ENCODE measurements at places on chromosomes 5 and 9.

GRCh38 chr9:16516891-16517290 is 353.6 kb downstream of the BNC2 start:
- no peak for DNase-seq

- DNase-seq: no peak
These were observed 141.6 kb downstream of the OLFM1 start for GRCh38 chr9:135228983-135229625.

DNA sequence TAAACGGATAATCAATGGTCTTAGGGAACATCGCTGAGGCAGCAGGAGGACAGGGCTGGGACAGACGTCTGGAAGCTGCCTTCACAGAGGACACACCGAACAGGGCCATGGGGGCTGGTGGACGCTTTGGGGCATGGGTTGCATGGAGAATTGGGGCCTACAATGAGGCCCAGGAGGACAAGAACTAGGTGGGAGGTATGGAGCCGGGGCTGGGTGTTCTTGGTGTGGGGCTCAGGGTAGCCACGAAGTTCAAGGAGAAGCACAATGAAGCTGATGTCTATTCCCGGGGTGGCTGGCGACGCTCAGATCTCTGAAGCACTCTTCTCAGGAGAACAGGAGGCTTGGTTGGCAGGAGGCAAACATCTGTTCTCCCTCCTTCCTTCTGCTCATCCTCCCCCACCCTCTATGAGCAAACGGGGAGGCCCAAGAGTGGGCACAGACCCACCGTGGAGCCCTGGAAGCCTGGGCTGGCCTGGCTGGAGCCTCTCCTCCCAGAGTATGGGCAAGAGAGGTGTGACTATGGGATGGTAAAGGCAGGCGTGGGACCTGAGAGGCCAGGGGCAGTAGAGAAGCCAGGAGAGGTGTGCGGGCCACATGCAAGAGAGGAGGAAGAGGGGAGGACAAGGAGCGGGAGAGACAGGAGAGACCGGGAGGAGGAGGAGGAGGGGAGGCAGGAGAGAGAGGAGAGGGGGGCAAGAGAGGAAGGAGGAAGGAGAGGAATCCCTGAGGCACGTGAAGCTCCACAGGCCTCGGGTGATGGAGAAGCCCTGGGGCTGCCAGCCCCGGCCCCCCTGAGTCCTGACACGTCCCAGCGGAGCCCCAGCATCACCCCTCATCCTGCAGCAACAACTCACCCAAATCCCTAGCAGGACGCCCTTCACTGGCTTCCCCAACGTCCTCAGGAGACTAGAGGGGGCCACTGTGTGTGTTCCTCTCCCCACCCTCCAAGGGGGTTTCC is 159.1 kb downstream of the OLFM1 start:
- DNase-seq: no peak

DNA sequence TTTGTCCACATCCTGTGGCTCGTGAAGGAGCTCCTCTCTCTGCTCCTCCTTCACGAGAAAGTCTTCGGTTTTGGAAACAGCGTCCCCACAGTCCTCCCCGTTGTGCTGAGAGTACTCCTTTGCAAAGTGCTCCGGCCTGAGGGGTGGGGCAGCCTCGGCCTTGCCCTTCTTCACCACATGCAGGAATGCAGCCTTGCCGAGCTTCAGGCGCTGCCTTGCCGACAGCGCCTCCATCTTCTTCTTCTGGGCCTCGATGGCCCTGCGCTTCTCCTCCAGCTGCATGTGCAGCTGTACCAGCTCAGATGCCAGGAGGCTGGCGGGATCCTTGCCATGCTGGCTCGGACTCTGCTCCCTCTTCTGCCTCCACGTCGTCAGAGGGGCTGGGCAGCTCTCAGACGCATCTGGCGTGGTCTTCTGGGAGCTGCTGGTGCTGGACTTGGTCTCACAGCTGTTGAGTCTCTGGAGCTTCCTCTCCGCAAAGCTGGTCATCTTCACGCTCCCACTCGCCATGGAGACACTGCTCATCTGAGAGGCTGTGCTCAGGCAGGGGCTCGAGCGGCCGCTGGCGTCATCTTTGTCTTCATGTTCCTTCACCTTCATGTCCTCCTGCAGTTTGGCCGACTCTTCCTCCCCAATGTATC is 85.5 kb downstream of the CAMSAP1 start:
- no peak for DNase-seq

- no peak for DNase-seq
These were observed 80.1 kb downstream of the EDIL3 start for GRCh38 chr5:84304599-84304998.

GRCh38 chr9:128870128-128870940 is 11.4 kb downstream of the KYAT1 start:
- DNase-seq: no peak

DNA sequence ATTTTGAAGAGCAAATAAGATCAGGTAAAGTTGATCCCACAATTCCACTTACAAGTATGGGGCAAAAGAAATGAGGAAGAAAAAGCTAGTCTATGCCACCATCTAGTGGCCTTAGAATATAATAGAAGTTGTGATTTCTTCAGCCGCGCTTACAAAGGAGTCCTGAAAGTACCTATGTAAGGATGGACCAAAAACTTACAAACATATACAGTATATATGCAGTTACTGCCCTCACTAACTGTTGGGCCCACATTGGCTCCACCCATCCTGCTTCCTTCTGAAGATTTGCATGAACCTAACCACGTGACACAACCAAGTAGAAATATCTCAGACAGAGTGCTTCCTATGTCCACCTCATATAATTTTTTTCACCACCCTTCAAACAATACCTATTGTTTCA is 11.7 kb upstream of the OR13D1 start:
- DNase-seq: peak; percentile 22
